IPS DF 6.9 (cell line): ENCODE measurements at places on chromosomes 7 and 10.

- no peaks in the 10 kb centered on the region for H3K36me3 ChIP-seq
- peak overlapping the region; percentile 63 for H3K4me3 ChIP-seq
- H3K4me1 ChIP-seq = no peaks in the 10 kb centered on the region
- H3K27ac ChIP-seq = no peak overlapping the region
Observed at GRCh38 chr7:44884621-44885393, 523 bp downstream of the PURB start.

GRCh38 chr7:18756378-18757050, 261.0 kb downstream of the HDAC9 start:
- no peak overlapping the region for H3K27ac ChIP-seq
- no peak overlapping the region for H3K4me3 ChIP-seq
- H3K4me1 ChIP-seq = no peaks in the 10 kb centered on the region
- DNase-seq = no peak

DNA sequence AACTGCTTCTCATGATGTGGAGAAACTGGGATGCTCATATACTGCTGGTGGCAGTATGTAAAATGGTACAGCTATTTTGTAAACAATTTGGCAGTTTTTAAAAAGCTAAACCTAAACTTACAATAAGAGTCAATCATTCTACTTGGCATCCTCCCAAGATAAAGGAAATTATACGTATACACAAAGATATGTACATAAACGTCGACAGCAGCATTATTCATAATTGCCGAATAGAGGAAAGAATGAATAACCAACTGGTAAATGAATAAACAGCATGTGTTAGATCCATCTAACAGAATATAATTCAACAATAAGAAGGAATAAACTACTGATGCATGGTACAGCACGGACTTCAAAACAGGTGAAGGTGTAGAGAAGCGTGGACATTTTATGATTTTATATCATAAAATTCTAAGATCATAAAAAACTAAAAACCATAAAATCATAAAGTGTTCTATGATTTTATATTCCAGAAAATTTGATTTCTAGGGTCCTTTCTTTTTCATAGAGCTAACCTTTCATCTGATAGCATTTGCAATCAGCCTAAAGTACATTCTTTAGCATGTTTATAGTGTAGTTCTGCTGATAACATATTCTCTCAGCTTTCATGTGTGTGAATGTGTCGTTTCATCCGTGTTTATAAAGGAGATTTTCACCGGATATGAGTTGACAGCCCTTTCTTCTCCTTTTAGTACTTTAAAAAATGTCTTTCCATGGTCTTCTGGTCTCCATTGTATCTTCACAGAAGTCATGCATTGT, 261.5 kb downstream of the DIP2C start:
- no peak overlapping the region for H3K4me3 ChIP-seq
- no peak for DNase-seq
- H3K27ac ChIP-seq = no peak overlapping the region
- H3K4me1 ChIP-seq = no peaks in the 10 kb centered on the region
- no peaks in the 10 kb centered on the region for H3K27me3 ChIP-seq

DNA sequence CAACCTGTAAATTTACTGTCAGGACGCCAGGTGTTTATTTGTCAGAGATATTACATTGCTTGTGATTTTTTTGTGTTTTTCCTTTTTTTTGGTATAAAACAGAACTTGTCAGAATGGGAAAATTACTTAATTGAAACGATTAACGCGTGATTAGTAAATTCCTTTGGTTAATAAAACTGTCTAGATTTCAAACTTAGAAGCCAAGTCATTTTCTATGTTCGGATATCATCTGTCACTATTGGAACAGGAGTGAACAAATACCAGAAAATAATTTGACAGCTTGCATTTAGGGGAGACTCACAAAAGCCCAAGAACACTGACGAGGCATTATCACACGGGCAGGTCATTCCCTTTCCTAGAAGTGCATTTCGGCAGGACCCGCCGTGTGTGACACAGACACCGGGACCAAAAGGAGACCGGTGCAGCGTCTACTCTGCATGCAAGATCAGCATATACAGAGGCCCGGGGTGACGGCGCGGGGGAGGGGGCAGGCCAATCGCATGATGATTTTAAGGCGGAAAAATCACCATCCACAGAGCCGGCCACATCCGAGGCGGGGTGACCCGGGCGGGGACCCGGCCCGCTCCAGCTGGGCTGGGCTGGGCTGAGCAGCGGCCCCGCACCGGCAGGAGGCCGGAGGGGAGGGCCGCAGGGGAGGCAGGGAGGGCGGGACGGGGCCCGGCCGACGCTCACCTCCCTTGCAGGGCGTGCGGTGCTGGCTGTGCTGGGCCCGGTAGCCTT, 841 bp downstream of the GLUD1 start:
- no peak overlapping the region for H3K27ac ChIP-seq
- no peaks in the 10 kb centered on the region for H3K27me3 ChIP-seq
- no peak for DNase-seq
- H3K36me3 ChIP-seq = no peaks in the 10 kb centered on the region
- H3K4me1 ChIP-seq = no peaks in the 10 kb centered on the region

DNA sequence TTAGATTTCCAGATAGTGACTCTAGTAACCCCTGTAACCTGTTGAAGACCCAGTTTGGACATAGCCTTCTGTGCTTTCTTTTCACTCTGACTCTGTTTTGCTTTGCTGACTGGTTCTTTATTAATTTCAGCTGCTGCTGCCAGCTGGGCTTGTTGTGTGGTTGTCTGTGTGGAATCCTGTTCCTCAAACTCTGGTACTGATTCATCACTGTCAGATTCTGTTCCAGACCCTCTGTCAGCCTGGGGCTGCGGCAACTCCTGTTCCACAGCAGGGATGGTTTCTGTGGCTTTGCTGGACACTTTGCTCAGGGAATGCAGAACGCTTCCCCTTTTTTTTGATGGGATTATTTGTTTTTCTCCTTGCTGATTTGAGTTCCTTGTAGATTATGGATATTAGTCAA, 104.9 kb downstream of the SEC23IP start:
- H3K36me3 ChIP-seq = no peaks in the 10 kb centered on the region
- no peak overlapping the region for H3K27ac ChIP-seq
- H3K27me3 ChIP-seq = no peaks in the 10 kb centered on the region
- DNase-seq = no peak
- no peak overlapping the region for H3K4me3 ChIP-seq

DNA sequence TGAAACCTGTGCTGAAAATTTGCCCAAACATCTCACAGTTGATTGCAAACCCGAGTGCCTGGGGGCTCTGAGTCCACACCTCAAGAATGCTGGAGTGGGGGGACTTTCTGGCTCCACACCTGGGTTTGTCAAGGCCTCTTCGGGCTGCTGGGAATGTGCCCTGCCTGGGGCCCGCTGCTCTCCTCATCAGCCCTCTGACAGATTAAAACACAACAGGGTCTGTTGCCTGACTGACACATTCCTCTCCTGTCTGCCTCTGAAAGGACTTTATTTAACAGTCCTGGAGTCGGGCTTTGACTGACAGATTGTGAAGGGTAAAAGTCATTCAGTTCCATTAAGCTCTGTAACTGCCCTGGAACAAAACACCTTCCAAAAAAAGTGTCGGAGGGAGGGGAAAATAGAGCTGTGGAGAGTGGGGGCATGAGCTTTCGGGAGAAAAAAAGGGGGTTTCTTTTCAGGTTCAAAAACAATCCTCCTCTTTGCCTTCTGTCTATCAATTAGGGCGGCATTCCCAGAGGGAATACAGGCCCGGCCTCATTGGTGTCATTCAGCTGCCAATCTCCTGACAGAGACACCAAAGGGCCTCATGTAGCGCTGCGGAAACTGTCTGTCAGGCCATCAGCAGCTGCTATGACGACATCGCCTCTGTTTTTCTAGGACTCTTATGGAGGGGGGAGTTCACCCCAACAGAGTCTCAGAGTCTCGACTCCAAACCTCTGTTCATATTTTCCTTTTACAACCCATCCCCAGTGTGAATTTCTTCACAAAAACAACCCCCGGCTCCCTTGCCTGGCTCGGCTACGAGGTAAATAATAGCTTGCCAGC, 398.8 kb upstream of the NFE2L3 start:
- no peaks in the 10 kb centered on the region for H3K27me3 ChIP-seq
- no peak overlapping the region for H3K27ac ChIP-seq
- no peak for DNase-seq
